Omental fat pad (tissue), 4 donors: ENCODE measurements at places on chromosomes 2 and 18. TPM values are rescaled to one million over a fixed set of nuclear protein-coding genes. Genes with fewer than 3 reads are reported as not detected.

Gene ITGB6
- total RNA-seq, result not detected

Gene RASGRP3
- total RNA-seq, result 42.2 TPM

Gene CXCR1
- total RNA-seq, result 26.8 TPM

Gene RAD51AP2
- not detected for total RNA-seq

Gene NR4A2
- 178 TPM for total RNA-seq
